NAMALWA (cell line): ENCODE measurements at places on chromosomes 1 and 21.

- no peak for DNase-seq
Observed at GRCh38 chr1:100583827-100584226, 45.9 kb downstream of the GPR88 start.

- no peak for DNase-seq
Observed at GRCh38 chr1:115544131-115544530, 97.6 kb upstream of the VANGL1 start.

DNA sequence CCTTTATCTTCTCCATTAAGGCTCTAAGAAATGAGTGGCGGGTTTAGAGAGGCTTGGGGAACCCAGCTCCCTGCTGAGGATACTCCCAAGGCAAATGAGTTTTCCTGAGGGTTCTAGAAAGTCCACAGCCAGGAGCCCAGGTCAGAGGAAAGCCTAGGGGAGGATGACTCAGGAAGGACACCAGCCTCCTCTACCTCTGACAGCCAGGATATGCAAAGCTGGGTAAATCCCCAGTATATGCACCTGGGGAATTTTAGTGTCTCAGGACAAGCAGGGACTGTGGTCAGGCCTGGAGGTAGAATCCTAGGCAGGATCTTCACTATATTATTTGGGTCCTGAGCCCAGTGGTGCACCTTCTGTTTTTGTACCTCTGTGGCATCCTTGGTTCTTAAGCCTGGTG, 23.5 kb upstream of the WNT4 start:
- no peak for DNase-seq

- no peak for DNase-seq
Observed at GRCh38 chr1:203454986-203455471, 20.6 kb upstream of the PRELP start.

GRCh38 chr1:185033686-185034085, 11.7 kb upstream of the RNF2 start:
- no peak for DNase-seq

DNA sequence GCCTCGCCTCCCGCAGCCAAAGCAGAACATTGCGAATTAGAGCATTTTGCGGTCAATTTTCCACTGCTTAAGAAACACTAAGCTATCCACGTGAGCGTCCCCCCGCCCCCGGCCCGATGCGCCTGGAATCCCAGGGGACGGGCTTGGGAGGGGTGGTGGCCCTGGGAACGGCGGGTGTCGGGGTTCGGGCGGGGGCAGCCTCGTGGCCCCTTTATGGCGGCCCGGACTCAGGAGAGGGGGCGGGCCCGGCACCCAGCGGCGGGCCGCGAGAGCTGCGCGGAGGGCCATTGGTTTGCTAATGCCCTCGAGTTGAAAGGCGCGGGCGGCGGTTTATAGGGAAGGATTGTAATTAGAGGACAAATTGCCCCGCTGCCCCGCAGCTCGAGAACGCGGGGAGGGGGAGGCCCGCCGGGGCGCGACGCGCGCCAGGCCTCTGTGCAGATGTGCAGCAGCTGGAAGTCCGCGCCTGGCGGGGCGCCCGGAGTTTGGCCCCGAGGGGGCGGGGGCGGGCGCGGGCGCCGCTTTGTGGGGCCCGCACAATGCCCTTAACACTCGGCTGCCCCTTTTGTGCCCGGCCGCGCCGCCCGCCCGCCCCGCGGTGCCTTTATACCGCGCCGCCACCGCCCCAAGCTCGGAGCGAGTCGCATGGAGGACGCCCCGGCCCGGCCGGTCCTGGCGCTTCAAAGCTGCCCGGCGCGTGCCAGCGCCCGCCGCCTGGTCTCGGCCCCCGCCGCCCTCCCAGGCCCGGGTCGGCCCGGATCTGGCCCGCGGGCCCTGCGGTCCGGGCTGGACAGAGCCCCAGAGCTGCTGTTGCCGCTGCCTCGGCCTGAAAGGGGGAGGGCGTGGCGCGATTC, 1.9 kb upstream of the HES3 start:
- no peak for DNase-seq

DNA sequence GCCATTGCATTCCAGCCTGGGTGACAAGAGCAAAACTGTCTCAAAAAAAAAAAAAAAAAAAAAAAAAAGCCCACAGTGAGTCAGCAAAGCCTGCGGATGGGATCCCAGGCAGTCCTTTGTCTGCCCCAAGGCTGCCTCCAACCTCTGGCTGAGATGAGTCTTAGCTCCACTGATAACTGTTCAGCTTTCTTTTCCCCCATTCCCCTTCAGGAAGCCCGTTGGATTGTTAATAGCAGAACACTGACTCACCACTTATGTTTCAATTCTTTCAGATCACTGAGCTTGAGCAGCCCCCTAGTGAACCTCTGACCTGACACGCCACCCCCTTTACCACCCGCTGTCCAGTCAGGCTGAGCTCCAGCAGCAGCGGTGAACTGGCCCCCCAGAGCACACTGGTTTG, 57.5 kb downstream of the ERG start:
- no peak for DNase-seq
